ENCODE measurements at places on chromosomes 2 and 18.

DNA sequence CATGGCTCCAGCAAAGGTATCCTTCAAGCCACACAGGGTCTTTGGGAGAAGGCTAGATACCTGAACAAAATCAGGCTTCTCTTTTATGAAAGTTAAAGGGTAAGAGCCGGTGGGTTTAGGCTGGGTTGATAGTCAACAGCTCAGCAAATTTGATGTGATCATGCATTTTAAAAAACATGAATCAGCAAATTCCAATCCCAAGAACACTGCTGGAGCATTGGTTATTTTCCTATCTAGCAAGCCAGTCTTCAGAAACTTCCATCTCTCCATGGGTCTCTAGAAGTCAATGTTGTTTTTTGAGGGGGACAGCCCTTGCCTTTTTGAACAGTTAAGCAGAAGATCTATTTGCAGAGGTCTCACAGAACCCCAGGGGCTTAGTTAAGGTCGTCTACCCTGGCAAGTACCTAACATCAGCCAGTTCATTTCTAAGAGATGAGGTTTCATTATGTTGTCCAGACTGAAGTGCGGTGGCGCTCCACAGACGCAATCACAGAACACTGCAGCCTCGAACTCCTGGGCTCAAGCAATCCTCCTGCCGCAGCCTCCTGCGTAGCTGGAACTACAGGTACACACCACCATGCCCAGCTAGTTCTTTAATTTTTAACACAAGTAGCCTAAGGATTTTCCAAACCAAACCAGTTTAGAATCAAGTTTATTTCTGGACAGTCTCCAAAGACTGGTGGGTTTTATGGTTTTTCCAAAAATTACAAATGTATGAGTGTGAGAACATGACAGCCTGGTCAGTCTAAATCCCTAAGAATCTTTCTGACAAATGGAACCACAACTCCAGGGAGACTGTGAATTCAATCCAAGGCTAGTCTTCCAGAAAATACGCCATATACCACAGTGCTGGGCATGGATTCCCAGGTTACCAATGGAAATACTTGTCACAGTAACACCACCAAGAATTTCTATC lies 4.1 kb upstream of the ZCCHC2 start:
- DNase-seq = no peak

DNA sequence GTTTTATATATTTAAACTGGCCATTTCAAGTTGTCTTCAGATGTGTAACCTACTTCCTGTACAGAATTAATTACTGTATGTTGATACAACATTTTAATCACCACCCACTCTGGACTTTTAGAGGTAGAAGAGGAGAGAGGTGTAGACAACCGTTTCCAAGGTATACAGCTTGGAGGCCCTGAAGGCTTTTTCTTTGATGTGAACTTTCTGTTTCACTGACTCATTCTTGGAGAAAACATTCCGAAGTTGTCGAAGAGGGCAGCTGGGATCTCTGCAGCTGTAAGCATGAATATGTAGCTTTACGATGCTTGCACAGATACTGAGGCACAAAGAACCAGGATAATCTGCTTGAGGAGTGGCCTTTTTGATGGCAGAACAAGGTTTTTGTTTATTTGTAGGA lies 137.0 kb downstream of the NCKAP5 start:
- no peak for DNase-seq

DNA sequence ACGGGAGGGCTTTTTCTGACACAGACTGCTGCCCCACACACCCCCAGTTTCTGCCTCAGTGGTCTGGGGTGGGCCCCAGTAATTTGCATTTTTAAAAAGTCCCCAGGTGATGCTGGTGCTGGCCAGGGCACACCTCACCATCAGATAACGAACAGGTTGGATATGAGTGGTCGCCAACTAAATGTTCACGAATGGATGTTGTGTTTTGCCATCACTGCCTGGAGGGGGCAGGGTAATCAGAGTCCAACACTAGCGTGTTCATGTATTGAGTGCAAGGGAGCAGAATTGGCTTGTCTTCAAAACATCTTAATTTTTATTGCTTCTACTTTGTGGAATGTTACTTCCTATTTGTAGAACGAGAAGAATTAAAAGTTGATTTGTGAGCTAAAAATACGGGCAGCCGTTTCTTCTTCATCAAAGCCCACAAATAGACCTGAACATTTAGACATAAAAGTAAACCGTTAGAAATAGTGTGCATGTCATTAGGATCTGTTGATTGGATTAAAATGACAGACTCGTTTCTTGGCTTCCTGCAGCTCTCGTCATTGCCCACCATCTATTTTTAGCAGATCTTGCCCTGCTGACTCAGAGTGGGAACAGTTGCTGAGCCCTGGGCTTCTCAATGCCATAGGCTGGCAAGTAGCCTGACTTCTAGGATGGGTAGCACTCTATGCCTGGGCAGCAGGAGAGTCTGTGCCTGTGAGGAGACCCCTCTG lies 45.2 kb downstream of the NCK2 start:
- DNase-seq = peak; percentile 93

DNA sequence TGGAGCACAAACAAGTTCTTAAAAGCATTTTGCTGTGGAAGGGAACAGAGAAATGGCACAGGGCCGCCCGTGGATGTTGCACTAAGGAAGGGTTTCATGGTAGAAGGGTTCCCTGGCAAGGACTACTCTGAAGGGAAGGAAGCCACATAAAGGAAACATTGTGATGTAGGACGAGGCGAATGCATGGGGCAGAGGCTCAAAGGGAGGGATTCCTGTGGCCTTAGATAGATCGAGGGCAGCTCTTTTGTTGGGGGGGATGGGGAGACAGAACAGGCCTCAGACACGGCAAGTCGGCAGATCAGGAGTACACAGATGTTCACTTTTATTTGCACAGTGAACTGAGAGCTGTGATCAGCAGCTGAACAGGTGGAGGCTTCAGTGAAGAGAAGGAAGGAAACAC lies 205.4 kb downstream of the SNTG2 start:
- no peak for DNase-seq

DNA sequence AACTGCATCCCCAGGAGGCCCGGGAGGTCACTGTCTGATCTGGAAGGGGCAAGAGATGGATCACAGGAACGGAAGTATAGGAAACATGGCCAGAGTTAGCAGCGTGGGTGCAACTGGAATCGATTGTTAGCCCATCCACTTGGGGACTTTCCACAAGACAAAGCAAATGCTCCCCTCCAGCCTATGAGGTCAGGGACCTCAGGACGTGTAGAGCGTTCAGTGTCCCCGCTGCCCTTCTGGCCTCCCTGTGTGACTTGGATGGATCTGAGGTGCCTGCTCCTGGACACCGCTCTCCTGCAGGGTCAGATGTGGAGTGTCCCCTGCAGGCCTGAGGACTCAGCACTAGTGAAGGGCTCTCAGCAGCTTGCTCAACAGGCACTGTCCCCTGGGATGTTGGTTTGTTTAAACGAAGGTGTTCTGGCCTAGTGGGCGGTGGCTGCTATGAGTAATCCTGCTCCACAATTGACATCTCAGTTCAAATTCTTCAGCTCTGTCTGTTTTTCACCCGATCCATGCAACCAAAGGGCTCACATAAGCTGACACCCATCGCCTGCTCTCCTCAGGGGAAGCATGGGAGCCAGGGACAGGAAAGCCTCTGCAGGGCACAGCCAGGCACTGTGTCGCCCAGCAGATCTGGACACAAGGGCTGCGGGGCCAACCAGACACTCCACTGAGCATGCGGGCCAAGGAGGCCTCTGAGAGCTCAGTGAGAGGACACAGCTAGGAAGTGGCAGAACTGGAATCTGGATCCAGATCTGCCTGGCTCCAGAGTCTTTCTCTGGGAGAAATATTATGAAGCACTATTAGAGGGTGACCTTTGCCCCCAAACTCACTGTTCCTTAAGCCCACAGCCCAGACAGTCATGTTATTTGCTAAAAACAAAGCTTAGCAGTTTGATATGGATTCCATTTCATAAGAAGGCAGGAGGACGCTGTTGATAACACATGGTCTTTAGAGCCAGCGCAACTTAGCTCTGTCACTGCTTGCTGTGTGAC lies 78.5 kb downstream of the RHOB start:
- peak; percentile 88 for DNase-seq

GRCh38 chr2:143903172-143903856 lies 616.6 kb downstream of the ZEB2 start:
- DNase-seq = no peak

GRCh38 chr2:43841949-43842865 lies 3.4 kb downstream of the ABCG8 start:
- no peak for DNase-seq

DNA sequence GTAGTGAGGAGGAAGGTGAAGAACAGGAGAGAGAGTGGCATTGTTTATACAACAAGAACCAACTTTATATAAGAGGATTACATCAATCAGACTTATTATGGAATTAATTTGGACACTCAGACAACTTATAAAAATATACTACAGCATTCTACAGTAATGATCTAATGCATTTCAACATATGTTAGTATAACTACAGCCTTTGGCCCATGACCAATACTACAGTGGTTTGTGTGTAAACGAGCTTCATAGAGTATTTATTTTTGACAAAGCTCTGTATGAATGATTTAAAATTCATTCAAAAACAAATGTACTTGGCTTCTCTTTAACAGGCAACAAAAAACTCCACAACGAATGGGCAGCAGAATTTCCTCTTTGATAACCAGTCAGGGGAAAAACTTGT lies 72.8 kb downstream of the ZNF521 start:
- DNase-seq = no peak

- no peak for DNase-seq
These were observed 11.0 kb downstream of the CRIM1 start for GRCh38 chr2:36366491-36367120.

DNA sequence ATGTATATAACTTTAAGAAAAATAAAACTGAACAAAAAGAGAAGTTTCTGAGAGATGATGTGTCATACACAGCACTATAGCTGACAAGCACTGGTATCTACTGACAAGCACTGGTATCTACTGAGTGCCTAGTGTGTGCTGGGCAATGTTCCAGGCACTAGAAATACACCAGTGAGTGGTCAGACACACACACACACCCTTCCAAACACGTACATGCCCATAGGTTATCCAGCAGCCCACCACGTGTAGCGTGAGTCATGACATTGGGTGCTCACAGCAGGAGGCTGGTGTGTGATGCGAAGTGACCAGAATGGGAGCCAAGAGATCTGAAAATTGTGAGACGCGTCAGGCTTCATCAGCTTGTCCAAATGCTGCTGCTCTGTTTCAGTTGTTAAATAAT lies 12.2 kb upstream of the GNAL start:
- no peak for DNase-seq

DNA sequence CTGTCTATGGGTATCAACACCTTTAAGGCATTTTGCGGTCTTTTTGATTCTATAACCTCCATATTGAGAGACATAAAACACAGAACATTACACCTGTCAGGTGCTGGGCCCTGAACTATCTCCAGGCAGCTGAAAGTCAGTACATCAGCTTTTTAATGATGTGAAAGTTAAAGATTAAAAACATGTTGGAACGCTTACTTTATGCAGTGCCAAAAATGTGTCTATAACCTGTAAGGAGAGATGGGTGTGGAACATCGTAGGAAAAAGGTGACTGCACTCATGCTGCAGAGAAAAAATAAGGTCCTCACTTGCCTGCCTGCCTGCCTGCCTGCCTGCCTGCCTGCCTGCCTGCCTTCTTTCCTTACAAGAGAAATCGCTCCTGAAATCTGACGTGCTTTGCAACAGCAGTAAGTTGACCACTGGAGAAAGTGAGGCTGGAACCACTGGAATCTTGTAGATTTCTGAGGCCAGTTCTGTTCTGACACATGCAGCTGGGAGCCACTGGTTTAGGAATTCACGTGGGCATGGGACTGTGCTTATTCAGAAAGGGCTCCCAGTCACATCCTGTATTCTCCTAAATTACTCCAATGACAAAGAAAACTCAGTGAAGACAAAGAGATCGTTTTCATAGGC lies 34.1 kb downstream of the BCL11A start:
- no peak for DNase-seq

- DNase-seq = no peak
These were observed 22.6 kb upstream of the BCL2 start for GRCh38 chr18:63342206-63342605.

DNA sequence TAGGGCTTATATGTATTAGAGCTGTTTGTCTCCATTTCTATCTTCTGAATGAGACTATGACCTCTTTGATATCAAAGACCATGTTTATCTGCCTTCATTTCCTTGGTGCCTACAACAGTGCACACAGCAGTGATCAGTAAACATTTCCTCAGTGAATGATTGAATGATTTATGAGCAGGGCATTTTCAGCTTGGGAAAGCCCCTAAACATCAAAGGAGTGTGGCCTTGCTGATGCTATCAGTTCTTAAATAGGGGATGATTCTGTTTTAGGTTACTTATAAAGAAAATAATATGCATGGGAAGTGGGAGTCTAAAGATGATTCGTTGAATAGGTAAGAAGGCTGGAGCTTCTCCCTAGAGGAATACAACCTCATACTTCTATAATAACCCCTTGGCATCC lies 425.3 kb downstream of the ZNF521 start:
- no peak for DNase-seq

GRCh38 chr18:3395466-3395865 lies 54.5 kb upstream of the TGIF1 start:
- DNase-seq = no peak

DNA sequence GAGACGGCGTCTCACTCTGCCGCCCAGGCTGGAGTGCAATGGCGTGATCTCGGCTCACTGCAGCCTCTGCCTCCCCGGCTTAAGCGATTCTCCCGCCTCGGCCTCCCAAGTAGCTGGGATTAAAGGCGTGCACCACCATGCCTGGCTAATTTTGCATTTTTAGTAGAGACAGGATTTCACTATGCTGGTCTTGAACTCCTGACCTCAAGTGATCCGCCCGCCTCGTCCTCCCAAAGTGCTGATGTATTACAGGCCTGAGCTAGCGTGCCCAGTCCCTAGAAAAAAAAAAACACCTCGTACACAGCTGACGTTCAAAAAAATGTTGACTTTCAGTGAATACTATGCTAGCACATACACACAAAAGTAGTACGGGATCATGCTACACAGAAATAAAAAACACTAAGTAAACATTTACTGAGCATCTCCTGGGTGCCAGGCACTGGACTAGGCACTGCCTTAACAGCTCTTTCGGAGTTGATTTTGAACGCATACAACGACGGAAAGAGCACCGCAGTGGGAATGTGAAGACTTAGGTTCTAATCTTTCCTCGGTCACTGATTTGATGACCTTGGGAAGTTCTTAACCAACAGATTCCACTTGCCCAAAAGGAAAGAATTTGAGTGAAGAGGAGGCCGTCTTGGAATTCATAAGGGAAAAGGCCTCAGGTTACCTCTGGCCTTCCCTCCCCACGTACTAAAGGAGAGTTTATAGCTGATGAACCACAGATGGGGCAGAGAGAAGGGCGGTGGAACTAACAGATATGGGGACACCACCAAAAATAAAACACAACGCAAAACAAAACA lies 1.1 kb downstream of the DNAJC27 start:
- peak; percentile 81 for DNase-seq
